Stimulated activated naive B cell treated with anti-CD40 and anti-IgM and Interleukin-4, amounts not matched to agents 10 μg/mL and 1 μg/mL and 100 μg/mL, for 72 hours (primary cell): ENCODE measurements at places on chromosomes 7 and 10.
A peak's percentile ranks its signal among the peaks of the same experiment; 100 is the strongest.

DNA sequence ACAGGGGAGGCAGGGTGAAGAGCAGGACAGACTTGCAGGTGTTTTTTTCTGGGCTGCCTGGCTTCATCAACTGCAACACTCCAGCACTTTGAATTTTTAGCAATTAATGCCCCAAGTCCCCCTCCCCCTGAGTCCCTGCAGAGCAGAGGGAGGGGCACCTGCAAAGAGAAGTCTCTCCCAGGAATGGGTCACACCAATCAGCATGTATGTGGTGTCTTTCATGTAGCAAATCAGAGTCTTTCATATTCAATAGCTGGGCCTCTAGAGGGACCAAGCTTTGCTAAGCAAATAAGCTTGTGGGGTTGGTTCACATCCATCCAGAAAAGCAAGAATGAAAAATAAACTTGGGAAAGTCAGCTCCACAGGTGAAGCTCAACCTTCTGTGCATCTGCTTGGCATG, 90.7 kb downstream of the PARP12 start:
- no peaks in the 10 kb centered on the region for H3K27me3 ChIP-seq
- peaks cover 2% of the 10 kb centered on the region for H3K36me3 ChIP-seq
- H3K4me1 ChIP-seq: peaks cover 9% of the 10 kb centered on the region
- DNase-seq: no peak

DNA sequence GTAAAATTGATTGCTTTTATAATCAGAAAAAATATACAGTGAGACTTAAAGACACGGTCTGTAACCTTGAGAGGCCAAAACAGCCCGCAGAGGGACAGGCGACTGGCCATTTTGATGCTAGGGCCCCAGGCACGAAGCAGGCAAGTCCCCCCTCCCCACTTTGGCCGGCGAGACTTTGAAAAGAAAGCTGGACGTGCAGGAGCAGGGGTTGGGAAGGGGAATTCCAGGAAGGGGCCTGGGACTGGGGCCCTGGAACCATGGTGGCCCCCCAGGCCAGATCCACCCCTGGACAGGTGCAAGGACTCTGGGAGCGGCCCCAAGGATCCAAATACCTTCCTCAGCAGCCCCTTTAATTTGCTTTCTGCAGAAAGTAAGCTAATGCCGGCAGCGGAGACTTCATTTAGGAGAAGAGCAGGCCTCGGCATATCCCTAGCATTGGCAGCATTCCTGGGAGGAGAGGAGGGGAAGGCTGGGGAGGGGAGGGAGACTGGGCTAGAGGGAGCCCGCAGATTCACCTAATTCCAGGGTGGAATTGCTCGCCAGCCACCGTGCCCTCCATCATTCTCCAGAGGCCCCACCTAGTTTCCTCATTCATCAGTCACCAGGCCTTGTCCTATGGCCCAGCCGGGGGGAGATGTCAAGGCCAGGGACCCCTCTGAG, 24.9 kb upstream of the TNRC18 start:
- peaks cover 6% of the 10 kb centered on the region for H3K4me1 ChIP-seq
- DNase-seq: no peak
- H3K36me3 ChIP-seq: peaks cover 8% of the 10 kb centered on the region
- peaks cover 5% of the 10 kb centered on the region for H3K27me3 ChIP-seq
- no peak overlapping the region for H3K4me3 ChIP-seq

DNA sequence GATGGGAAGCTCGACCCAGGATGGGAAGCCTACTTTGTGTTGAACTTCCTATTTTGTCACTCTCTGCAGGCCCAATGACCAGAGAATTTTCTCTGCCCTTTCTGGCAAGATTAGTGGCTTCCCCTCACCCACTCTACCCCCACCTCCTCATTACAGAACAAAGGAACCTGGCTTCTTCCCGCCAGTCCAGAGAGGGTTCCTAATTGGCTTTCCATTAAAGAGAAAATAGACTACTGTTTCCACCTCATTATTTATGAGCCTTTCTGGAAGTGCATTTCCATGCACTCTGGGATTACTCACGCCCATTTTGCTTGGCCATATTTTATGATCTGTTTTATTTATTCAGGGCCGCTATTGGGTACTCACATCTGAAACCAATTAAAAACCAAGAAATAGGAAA, 94.9 kb upstream of the TCF7L2 start:
- H3K36me3 ChIP-seq: peaks cover 17% of the 10 kb centered on the region
- no peak overlapping the region for H3K27ac ChIP-seq
- peaks cover 13% of the 10 kb centered on the region for H3K4me1 ChIP-seq
- no peak overlapping the region for H3K4me3 ChIP-seq

DNA sequence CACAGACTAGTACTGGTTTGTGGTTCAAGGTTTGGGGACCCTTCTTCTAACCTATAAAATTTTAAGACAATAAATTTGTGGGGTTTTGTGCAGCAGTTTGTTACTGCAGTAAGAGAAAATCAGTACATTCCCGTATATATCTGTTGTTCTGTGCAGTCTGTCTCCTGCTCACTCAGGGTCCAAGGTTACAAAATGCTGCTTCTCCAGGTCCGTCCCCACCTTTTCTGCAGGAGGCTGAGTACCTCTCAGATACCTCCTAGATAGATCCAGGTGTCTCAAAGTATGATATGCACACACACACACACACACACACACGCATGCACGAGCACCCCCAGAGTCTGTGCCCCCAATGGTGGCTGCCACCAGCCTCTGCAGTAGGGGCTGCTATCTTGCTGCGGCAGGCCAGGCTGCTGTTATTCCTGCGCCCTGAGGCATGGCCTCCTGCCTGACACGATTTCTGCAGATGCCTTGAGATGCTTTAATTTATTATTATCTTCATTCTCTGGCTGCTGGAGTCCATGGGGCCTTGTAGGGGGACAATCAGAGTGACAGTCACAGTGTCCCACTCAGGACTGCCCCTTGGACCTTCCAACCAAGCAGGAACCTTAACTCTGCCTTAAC, 25.2 kb upstream of the ASL start:
- no peak for DNase-seq
- H3K27ac ChIP-seq: no peak overlapping the region
- no peaks in the 10 kb centered on the region for H3K36me3 ChIP-seq
- peaks cover 3% of the 10 kb centered on the region for H3K4me1 ChIP-seq

- peaks cover 5% of the 10 kb centered on the region for H3K4me1 ChIP-seq
- no peak overlapping the region for H3K4me3 ChIP-seq
- DNase-seq: no peak
- H3K36me3 ChIP-seq: no peaks in the 10 kb centered on the region
These were observed 231.7 kb downstream of the USP6NL start for GRCh38 chr10:11379771-11380170.

DNA sequence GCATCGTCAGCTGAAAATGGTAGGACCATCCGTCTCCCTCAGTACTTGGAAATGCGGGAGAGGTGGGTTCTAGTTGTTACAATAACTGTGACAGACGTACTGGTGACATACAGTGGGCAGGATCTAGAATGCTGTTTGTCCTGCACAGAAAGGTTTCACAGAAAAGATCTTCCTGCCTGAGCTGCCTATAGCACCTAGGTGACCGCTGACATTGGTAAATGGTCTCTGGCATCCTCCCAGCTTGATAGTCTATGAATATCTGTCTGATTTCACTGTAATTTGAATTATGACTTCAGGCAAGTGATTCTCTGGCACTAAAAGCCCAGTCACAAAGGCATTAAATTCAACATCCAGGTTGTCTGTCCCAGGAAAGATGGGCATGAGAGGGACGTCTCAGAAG, 38.2 kb upstream of the CCDC3 start:
- DNase-seq: no peak
- H3K27me3 ChIP-seq: peaks cover 10% of the 10 kb centered on the region
- no peaks in the 10 kb centered on the region for H3K4me1 ChIP-seq

GRCh38 chr7:27176962-27177794, 3.1 kb upstream of the HOXA10 start:
- no peak for DNase-seq
- no peak overlapping the region for H3K4me3 ChIP-seq
- H3K27me3 ChIP-seq: peaks cover 81% of the 10 kb centered on the region
- no peak overlapping the region for H3K27ac ChIP-seq
- H3K4me1 ChIP-seq: peaks cover 10% of the 10 kb centered on the region

DNA sequence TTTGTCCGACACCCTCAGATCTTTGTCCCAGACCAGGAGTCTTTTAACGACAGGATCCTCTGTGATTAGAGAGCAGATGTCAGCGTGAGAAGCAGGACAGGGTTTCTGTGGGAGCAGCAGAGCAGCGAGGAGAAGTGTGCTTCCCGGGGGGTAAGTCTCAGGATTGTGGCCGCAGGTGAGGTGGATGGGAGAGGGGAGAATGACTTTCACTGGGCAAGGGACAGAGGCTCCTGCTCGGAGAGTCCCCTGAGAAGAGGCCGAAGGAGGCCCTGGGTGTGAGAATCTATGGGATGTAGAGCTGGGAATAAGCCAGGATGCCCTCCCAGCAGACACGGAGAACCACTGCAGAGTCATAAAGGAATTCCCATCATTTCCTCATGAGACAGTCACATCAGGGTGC, 10.4 kb upstream of the RBAK start:
- peaks cover 37% of the 10 kb centered on the region for H3K36me3 ChIP-seq
- no peaks in the 10 kb centered on the region for H3K27me3 ChIP-seq
- no peaks in the 10 kb centered on the region for H3K4me1 ChIP-seq
- no peak overlapping the region for H3K27ac ChIP-seq

- H3K27ac ChIP-seq: peak overlapping the region; percentile 99
- H3K36me3 ChIP-seq: peaks cover 59% of the 10 kb centered on the region
- H3K4me1 ChIP-seq: peaks cover 98% of the 10 kb centered on the region
- peak; percentile 37 for DNase-seq
- H3K4me3 ChIP-seq: peak overlapping the region; percentile 86
These were observed 145.2 kb downstream of the ARID5B start for GRCh38 chr10:62046522-62047227.

DNA sequence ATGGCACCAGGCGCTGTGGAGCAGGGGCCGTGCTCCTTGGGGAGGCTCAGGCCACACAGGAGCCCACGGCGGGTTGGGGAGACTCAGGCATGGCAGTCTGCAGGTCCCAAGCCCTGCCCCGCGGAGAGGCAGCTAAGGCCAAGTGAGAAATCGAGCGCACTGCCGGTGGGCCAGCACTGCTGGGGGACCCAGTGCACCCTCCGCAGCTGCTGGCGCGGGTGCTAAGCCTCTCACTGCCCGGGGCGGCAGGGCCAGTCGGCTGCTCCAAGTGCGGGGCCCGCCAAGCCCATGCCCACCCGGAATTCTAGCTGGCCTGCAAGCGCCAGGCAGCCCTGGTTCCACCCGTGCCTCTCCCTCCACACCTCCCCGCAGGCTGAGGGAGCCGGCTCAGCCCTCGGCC, 57.1 kb downstream of the COL28A1 start:
- H3K4me1 ChIP-seq: no peaks in the 10 kb centered on the region
- no peak overlapping the region for H3K4me3 ChIP-seq
- peaks cover 5% of the 10 kb centered on the region for H3K36me3 ChIP-seq
- no peaks in the 10 kb centered on the region for H3K27me3 ChIP-seq
- no peak overlapping the region for H3K27ac ChIP-seq

DNA sequence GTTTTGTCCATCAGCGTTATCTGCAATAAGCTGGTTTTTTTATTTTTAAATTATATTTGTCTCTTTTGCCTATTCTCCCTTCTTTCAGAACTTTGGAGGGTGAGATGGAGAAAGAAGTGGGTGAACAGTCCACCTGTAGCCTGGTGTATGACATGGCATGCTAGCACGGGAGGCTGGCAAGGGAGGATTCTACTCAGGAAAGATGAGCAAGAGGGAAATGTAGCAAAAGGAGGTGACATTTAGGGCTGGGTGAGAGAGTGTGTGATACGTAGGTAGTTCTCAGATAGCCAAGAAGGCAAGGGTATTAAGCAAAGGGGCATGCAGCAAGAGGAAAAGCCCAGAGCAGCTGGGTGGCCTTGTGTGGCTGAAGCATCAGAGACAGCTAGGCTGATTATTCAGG, 612.9 kb upstream of the IGFBP3 start:
- DNase-seq: no peak
- no peaks in the 10 kb centered on the region for H3K4me1 ChIP-seq
- no peak overlapping the region for H3K27ac ChIP-seq
- H3K4me3 ChIP-seq: no peak overlapping the region

GRCh38 chr10:14661818-14662217, 112.9 kb downstream of the FAM107B start:
- DNase-seq: no peak
- H3K36me3 ChIP-seq: peaks cover 21% of the 10 kb centered on the region
- no peak overlapping the region for H3K4me3 ChIP-seq
- peak overlapping the region; percentile 96 for H3K27ac ChIP-seq

DNA sequence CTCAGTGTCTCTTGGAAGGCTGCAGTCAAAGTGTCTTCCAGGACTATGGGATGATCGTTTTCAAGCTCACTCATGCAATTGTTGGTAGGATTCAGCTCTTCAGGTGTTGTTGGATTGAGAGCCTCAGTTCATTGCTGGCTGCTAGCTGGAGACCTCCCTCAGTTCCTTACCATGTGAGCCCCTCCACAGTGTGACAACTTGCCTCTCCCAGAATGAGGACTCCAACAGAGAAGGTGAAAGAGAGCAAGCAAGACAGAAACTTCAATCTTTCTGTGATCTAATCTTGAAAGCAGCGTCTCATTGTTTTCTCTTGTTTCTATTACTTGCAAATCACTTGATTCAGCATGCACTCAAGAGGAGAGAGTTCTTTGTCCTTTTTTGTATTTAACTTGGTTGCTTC, 22.5 kb downstream of the MGAM start:
- H3K27ac ChIP-seq: no peak overlapping the region
- H3K4me3 ChIP-seq: no peak overlapping the region
- no peaks in the 10 kb centered on the region for H3K4me1 ChIP-seq
- DNase-seq: no peak

- no peak overlapping the region for H3K27ac ChIP-seq
- H3K4me3 ChIP-seq: no peak overlapping the region
- H3K4me1 ChIP-seq: peaks cover 10% of the 10 kb centered on the region
- no peaks in the 10 kb centered on the region for H3K36me3 ChIP-seq
- DNase-seq: no peak
These were observed 12.3 kb downstream of the SH3PXD2A start for GRCh38 chr10:103843045-103843444.

DNA sequence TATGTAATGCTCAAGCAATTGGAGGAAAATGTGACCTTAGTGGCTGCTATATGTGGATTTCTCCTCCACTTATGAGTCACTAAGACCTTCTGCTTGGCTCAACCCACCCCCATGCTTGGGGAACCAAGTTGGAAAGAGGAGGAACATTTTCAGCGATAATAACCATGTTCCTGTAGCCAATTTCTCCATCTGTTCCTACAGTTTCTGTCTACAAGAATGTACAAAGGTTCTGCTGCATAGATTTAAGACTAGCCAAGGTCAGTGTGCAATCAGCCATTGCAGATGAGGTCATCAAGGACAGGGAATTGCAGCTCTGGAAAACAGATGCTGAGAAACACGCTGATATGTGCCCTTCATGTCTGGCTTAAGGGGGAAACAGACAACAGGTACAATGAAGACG, 5.6 kb upstream of the NRCAM start:
- no peak overlapping the region for H3K27ac ChIP-seq
- no peak overlapping the region for H3K4me3 ChIP-seq
- peaks cover 5% of the 10 kb centered on the region for H3K4me1 ChIP-seq
- DNase-seq: no peak

- peaks cover 20% of the 10 kb centered on the region for H3K4me1 ChIP-seq
- peak overlapping the region; percentile 37 for H3K4me3 ChIP-seq
- H3K36me3 ChIP-seq: no peaks in the 10 kb centered on the region
- no peak for DNase-seq
- no peak overlapping the region for H3K27ac ChIP-seq
These were observed 1.7 kb downstream of the SORBS1 start for GRCh38 chr10:95559471-95559870.
